ENCODE measurements at places on chromosomes 3 and 15.

GRCh38 chr15:87744815-87745214 lies 511.7 kb downstream of the NTRK3 start:
- no peak for DNase-seq

GRCh38 chr3:95586754-95587153 lies 1227.6 kb upstream of the EPHA6 start:
- no peak for DNase-seq

- DNase-seq = peak; percentile 28
Observed at GRCh38 chr3:160755776-160756304, at the start of gene PPM1L. Gene PPM1L (plus strand): TSS chr3:160756231.

GRCh38 chr3:71372911-71373637 lies 210.5 kb downstream of the FOXP1 start:
- no peak for DNase-seq

- DNase-seq = peak; percentile 57
Observed at GRCh38 chr15:67548862-67549651, 6.6 kb downstream of the MAP2K5 start.

- DNase-seq = no peak
Observed at GRCh38 chr3:78659386-78659987, 1108.3 kb downstream of the ROBO1 start.

DNA sequence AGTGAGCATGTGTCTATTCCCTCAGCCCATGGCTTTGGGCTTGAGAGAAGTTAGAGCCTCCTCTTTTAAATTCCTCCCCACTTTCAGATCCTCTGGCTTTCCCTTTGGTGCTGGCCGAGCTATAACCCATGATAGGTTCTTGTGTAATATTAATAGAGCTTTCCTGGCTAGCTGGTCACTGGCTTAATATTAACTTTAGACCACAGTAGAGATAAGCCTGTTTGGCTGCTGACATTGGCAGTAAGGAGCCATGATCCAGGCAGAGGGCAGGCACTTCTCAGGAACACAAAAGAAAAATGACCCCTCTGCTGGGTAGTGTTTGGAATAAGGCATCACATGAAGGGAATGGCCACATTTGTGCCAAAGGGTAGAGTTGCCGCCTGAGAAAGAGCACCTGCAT lies 65.4 kb upstream of the UMPS start:
- DNase-seq = no peak

GRCh38 chr15:34679291-34679690 lies 75.5 kb downstream of the GJD2 start:
- no peak for DNase-seq

GRCh38 chr3:118781232-118781631 lies 253.4 kb downstream of the IGSF11 start:
- no peak for DNase-seq

GRCh38 chr15:60555291-60555690 lies 76.3 kb upstream of the ICE2 start:
- no peak for DNase-seq

DNA sequence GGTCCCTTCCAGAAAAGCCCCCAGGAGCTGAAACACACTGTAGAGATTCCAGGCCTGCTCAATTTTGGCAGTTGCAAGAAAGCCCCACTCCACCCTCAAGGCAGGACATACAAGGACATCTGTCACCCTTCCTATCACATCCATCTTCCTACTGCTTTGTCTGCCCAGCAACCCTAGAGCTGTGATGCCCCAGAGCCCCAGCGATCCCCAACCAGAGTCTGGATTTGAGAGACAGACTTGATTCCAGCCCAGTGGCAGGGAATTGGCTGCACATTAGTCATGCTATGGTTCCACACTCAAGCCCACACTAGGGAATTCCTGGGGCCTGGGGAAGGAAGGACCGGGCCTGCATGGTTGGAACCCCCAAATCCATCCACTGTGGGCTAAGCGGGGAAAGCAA lies 56.8 kb downstream of the ATP2B2 start:
- DNase-seq = no peak

DNA sequence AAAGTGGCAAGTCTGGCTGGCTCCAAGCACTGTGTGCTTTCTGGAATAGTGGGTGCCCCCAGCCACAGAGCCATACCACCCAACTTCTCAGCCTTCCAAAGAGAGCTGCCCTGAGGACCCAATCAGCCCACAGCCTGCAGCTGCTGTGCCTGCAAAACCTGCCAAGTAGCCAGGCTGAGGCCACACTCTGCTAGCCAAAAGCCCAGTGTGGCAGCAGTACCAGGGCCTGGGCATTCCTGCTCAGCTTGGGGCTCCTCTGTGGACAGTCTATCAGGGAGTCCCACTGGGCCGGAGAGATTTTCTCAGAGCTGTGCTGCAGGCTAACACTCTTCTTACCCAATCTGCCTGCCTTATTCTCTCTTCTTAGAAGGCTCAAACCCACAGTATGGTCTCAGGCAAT lies 136.5 kb downstream of the TPRA1 start:
- DNase-seq = no peak

- peak; percentile 31 for DNase-seq
Observed at GRCh38 chr15:76059320-76060117, at the start of gene TMEM266. Gene TMEM266 (plus strand): TSS chr15:76059985. CDS start chr15:76134264, 74,279 bp downstream.

DNA sequence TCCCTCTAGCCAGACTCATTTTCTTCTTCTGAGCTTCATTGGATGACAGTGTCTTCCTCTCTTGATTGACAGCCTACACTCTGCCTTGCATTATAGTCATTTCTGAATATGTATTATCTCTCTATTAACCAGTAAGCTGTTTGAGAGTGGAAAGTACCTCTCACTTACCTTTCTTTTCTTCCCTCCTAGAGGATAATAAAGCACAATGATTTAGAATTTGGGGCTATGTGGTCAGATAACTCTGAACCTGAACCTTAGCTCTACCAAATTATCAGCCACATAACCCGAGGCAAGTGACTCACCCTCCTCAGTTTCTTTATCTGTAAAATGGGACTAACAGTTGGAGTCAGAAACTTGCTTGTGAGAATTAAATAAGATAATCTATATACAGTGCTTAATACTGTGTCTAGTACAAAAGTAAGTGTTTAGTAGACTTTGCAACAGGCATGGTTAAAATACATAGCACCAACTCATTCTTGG lies 331.8 kb upstream of the TBL1XR1 start:
- DNase-seq = no peak

DNA sequence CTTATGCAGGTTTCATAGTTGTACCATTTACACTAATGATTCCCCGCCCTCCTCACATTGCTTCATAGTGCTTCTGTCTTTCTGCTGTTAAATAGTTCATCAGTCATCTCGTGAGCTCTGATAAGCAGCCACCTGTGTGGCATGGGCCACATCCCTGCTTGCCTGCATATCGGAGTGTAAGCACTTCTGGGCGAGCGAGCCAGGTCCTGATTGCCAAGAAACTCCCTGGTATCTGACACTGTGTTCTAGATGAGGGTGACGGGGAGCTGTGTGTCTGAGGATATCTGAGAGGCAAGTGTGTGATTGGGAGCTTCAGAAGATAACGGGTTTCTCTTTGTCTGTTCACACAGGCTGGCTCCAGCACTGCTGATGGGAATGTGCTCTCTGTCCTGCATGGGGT lies 130.6 kb downstream of the LRIG1 start:
- DNase-seq = no peak

GRCh38 chr3:29693863-29694262 lies 413.0 kb downstream of the RBMS3 start:
- no peak for DNase-seq

DNA sequence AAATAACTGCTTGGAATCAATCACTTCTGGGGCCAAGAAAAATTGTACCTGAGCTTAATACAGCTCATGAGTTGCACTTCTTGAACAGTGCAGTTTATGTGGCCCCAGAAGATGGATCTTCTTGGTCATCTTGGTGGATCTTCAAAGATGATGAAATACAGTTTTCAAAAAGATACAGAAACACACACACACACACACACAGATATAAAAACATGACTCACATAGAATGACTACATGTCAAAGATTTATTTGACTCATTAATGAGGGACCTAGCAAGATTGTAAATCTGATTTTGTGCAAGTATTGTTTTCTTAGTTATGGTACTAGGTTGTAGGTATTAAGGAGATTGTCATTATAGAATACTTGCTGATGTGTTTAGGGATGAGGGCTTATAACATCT lies 32.6 kb downstream of the PDCD6IP start:
- no peak for DNase-seq

DNA sequence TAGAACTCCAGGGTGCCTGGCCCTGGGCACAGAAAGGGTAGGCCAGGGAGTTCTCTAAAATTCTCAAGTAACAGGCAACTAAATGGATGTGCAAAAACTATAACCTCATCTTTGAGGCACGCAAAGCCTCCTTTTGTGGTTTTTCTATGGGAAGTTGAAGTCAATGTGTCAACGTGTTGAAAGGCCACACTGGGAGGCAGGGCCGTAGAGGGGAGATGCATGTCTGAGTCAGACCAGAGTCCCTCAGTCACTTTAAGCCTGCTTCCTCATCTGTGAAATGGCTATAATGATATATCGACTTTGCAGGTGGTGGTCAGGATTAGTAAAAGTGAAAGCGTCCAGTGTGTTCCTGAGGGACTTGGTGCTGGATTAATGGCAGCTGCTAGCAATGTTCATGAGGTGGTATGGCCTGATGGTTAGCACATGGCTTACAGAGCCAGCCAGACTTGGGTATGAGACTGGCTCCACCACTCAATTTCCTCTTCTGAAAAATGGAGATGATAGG lies 17.0 kb downstream of the TGM5 start:
- no peak for DNase-seq

GRCh38 chr15:98677345-98678059 lies 29.2 kb downstream of the IGF1R start:
- no peak for DNase-seq

DNA sequence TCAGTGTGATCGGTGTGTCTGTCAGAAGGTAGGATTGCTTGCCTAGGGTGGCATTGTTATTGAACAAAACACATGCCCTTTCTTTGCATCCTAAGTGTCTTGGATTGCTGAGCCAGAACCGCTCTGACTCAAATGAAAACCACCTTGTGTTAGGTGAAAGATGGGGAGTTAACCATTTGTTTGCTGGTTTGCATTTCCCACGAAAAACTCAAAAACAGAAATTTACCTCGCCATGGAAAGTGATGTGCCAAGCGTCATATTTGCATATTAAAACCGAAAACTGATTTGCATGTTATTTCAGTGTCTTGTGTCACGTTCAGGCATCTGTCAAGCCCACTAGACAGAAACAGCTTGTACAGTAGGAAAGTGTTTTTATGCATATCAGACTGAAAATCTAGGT lies 474.6 kb upstream of the TPRG1 start:
- no peak for DNase-seq

GRCh38 chr3:106628407-106628806 lies 748.8 kb upstream of the CCDC54 start:
- DNase-seq = no peak

DNA sequence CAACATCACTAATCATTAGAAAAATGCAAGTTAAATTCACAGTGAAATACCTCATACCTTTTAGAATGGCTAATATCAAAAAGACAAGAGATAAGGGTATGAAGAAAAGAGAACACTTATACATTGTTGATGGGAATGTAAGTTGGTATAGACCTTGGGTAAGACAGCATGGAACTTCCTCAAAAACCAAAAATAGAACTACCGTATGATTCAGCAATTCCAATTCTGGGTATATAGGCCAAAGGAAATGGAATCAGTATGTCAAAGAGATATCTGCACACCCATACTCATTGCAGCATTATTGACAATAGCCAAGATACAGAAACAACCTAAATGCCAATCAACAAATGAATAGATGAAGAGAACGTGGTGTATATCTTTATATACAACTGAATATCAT lies 166.8 kb upstream of the LRRN1 start:
- DNase-seq = no peak

DNA sequence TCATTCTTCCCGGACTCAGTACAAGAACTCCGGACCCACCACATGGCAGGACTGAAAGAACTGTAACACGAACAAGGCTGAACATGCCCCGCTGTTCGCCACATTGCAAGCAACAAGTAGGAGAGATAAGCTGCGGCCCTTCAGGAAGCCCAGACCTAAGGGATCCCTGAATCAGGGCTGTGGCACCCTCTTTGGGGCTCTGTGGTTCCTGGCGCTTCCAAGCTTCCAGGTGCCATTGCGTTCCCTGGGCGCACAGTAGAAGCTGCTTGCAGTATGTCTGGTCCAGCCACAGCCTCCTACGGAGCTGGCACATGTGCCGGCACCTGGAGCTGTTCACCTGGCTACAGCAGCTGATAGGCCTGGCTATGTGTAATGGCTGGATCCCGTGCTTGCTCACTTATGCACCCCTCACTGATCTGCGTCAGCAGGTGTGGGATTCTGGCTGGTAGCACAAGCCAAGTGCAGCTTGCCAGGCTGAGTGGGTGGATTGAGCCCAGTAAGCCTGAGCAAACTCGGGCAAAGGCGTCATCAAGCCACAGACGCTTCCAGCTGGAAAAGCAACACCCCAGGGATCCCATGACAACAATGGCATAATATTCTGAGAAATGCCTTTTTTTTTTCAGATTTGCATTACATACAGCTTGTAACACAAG lies 748.6 kb upstream of the GBE1 start:
- no peak for DNase-seq

DNA sequence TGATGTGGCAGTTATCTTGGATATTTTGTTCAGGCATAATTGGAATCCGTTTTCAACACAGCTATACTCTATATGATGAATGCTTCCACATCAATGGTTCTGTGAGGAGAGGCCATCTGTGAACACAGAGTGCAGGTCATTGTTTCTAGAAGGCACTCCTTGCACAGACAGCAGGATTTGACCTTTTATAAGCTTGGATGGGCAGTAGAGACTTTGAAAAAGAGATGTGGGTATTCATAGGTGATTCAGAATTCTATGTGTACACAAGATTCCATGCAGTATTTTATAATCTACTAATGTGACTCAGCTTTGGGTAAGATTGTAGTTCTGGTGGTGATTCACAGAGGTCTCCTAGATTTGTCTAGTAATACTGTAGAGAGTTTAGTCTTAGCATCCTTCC lies 12.5 kb downstream of the ARPP21 start:
- DNase-seq = no peak

DNA sequence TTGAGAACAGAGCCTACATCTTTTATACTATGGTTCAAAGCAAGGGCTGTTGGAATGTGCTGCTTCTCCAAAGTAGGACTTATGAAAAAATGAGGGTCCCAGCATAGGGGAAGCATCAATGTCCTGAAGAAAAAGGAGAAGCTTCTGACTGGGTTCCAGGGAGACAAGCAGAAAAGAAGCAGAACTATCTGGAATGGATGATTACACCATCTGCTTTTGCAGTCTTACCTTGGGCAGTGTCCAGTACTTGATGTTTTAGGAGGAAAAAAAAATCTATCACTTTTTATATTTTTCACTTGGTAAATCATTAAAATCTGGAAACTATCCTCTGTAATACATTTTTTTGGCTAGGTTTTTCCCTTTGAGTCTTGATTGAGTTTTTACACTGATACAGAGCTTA lies 57.9 kb upstream of the DPH6 start:
- DNase-seq = no peak

- no peak for DNase-seq
Observed at GRCh38 chr15:70702584-70702983, 60.8 kb downstream of the UACA start.

GRCh38 chr15:63111481-63111880 lies 10.2 kb upstream of the LACTB start:
- no peak for DNase-seq
